ENCODE measurements at places on chromosomes 1 and 21.

GRCh38 chr1:85465099-85465785 lies at the start of gene DDAH1:
Gene DDAH1 (minus strand): TSS chr1:85465159. CDS start chr1:85465045, 114 bp downstream.
- no peak for DNase-seq

DNA sequence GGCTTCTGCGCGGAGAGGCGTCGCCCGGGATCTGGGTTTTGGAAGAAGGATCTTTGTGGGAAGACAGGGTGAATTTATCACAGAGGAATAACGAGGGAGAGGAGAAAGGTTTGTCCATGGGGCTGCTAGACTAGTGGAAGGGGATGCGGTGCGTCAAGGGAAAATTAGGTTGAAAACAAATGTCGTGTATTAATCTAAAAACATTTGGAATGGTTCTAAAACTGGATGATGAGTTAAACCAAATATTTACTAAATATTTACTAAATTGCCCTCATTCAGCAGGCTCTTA lies 647 bp downstream of the RO60 start:
- no peak for DNase-seq

DNA sequence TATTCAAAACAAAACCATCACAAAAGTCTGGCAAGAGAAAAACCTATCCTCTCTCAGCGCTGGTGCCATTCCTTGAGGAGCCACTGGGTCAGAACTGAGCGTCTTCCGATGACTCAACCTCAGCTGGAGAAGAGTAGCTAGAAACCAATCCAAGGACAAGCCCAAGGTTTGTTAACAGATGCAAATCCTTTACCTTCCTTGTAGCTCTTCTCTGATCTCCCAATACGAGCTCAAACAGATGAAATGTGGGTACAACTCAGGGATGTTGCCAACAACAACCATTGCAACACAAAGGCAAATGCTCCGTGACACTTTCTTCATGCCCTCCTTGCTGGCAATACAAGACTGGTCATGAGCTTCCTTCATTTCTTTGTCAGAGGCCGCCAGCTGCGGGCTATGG lies 337.1 kb downstream of the SIPA1L2 start:
- DNase-seq, result no peak

DNA sequence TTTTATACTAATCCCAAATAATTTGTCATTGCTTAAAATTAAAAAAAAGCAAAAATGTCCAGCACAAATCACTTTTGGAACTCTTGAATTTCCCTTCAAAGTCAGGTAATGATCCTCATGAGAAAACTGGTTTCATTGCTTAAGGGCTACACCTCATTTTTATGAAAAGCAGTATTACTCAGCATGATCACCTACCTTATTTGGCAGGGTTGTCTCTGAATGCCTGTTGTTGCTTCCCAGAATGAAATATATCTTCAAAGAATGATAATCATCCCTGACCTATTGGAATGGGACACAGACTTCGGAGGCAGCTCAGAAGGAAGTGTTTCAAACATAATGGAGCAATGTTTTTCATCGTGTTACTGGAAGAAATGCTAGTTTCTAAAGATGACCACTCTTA lies 29.7 kb downstream of the C1orf21 start:
- no peak for DNase-seq

DNA sequence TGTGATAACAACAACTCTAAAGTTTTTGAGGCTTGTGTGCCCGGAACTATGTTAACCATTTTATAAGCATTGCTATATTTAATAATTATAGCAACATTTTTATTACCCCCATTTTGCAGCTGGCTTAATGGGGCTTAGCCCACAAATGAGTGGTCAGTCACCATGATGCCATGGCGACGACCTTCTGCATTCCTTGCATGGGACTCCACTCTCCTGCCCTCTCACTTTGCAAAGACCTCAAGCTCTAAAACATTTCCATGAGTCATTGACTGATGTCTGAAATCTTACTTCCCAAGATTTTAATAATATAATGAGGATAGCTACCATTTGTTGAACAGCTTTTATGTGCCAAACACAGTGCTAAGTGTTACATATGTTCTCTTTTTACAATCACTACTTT lies 15.4 kb downstream of the NGF start:
- DNase-seq, result no peak

GRCh38 chr1:34013958-34014737 lies 150.3 kb downstream of the HMGB4 start:
- DNase-seq, result no peak

GRCh38 chr1:237566581-237566980 lies 324.1 kb downstream of the ZP4 start:
- DNase-seq, result no peak

DNA sequence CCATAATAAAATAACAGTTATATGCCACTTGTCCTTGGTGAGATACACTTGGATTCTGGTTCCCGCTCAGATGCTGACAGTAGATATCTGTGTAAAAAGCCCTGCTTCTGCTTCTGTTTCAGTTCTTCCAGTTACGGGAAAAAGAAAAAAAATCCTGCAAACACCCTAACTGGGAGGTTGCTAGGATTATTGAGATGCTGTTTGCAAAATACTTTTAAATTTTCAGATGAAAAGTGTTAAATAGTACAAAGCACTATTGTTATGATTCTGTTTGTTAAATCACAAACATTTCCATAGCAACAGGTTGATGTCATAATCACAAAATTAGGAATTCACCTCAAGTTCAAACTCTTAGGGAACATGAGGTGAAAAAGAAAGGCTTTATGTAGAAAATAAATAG lies 232.3 kb downstream of the HMCN1 start:
- no peak for DNase-seq

DNA sequence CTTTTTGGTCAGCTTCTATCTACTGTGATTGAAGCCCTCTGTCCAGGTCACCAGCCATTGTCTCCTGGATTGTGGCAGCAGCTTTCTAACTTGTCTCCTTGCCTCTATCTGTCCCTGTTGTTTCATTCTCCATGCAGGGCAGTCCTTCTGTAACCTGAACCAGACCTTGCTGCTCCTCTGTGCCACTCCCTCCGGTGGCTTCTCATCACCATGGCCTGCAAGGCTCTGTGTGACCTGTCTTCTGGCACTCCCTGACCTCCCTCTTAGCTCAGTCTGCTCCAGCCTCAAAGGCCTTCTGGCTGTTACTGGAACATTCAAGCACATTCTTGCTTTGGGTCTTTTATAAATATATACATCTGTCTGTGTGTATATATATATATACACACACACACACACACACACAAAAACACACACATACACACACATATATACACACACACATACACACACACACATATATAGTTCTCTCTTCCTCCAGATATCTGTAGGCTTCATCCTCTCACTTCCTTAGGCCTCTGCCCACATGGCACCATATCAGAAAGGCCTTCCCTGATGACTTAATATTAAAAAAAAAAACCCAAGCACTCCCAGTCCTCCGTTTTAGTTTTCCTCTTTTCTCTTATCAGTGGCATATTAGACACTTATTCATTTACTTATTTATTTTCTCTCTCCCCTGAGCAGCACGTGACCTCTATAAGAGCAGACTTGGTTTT lies 21.2 kb upstream of the JUN start:
- DNase-seq, result no peak

DNA sequence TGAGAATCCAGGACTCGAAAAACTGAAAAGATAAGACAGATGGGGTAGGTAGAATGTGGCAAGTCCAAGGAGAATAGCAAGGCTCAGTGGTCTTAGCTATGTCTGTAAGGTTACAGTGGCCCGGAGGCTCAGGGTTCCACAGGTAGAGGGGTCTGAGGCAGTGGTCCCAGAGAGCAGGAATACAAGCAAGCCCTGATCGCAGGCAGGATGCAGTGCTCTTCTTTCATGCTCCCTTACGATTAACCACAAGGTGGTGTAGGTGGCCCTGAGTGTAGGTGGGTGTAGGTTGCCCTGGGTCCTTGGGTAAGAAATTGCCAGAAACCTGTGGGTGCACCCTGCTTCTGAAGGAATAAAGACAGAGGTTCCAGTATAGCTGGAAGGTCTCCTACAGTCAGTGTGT lies 99.1 kb upstream of the RAB3GAP2 start:
- DNase-seq, result no peak

DNA sequence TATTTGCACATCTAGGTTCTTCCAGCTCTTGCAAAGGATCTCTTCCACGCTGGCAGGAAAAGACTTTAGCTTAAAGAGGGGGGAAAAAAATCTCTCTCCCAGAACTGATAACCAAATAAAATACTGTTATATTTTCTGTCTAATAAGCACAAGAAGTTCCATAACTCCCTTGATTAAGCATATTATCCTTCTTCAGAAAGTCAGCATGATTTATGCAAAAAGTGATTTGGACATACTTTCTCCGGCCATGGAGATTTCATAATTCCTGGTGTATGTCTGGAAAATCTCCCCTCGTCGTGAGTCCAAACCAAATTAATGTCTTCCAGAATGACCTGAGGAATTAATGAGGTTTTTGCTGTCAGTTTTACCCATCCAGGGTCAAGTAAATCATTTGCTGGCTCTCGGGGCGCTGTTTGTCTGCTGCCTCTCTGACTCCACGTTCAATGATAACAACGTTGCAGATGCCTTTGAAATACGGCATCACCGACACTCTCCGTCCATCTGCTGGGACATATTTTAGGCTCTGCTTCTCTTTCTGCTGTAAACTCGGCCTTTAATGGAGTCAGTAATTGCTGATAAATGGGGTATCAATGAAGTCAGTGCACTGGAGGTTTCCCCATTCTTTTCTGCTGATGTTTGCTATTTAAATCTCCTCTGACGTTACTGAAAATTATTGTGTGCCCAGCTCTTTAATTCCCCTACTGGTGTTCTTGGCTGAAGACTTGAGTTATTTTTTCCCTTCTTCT lies 112.9 kb downstream of the HLX start:
- no peak for DNase-seq

DNA sequence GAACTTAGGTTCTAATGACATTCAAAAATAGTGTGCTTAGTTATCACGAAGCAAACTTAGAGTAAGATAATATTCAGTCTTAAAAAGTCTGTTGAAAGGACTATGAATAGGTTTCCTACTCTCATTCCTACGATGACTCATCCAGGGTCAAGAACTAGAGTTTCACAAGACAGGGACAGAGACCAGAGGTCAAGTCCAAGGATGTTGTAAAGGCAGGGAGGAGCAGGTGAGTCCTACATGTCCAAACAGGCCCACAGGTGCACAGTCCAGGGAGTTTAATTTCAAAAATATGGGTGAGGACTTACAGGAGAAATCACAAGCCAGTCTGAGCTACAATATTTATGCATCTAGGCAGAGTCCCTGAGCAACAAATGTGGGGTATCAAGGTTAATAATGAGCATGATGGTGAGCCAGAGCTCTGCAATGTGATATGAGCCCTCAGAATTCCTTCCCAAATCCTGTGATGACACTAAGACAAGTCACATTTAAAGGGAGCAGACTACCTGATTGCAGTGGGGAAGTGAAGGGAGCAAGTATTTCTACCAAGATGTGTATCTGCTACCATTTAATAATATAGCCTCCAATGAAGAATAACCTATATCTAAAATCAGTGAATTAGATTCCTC lies 100.0 kb upstream of the NRIP1 start:
- DNase-seq, result no peak

- no peak for DNase-seq
Observed at GRCh38 chr1:30525971-30526651, 197.3 kb downstream of the MATN1 start.

DNA sequence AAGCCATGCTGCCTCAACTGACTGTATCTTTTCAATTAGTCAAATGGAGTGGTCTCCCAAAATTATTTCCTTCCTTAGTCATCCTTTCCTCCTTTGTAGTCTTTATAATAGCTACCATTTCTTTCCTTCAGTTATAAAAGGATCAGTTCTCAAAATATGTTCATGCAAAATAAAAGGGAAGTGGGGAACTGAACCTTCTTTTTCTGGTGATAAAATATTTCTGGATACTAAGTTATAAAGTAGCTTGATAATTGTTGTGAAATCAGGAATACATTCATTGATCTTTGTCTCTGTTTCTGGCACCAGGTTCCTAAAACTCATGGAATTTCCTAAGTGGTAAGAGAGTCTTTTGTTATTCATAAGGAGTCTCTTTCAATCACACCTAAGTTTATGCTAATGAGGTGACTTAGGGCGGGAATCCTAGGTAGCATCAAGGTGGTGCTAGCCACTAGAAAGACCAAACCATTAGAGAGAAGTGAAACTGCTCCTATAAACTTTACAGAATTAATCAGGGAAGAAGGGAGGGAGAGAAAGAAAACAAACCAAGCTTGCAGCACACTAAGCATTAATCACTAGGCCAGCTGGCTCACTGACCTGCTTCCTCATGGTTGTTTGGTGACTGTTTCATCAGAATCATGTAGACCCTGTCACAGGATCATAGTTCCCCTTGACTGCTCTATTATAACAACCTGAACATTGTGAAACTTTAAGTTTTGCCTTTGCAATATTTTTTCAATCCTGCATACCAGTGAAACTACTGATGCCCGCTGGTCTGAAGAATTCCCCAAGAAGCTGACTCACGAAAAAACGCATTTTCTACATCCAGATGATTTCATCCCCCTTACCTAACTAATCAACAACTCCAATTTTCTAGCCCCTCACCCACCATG lies 161.6 kb upstream of the PTBP2 start:
- DNase-seq, result no peak

Data from activated T-cell treated with anti-CD3 and anti-CD28 coated beads, Interleukin-2, amount 50 U/mL, for 4 hours (primary cell).